ENCODE measurements at places on chromosomes 3 and 15.

DNA sequence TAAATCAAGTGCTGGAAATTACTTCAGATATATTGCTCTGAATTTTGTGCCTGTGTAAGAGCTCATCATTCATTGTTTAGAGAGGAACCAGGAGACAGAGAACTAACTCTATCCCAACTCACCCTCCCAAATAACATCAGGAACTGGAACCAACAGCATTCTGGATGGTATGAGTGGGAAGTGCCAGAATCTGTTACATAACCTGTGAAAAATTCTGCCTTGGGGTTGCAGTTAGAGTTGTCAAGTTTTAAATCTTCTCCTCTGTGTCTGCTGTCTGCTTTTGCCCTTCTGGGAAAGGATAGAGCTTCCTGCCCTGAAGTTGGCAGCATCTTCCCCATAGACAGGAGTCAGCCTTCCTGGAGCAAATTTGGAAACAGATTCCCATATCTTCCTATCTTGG lies 41.2 kb downstream of the TIMP4 start:
- DNase-seq, result no peak

GRCh38 chr3:57699591-57699990 lies 6.7 kb upstream of the DENND6A start:
- DNase-seq, result no peak

DNA sequence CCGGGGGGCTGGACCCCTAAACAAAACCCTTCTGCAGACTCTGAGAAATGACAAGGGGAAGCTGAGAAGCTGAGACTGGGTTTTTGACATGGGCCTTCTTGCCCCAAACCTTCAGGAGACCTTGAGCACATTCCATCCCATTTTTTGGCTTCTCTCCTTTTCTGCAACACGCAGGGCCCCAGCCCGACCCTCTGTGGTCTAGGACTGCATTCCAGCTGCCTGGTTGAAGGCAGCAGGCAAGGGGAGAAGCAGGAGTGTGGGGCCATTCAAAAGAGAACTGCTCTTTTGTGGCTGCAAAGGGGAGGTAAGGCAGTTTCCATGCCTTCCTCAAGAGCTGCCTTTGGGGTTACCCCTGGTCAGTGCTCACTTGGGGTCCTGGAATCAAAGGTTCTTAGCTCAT lies 263.0 kb downstream of the TLE3 start:
- DNase-seq, result no peak

DNA sequence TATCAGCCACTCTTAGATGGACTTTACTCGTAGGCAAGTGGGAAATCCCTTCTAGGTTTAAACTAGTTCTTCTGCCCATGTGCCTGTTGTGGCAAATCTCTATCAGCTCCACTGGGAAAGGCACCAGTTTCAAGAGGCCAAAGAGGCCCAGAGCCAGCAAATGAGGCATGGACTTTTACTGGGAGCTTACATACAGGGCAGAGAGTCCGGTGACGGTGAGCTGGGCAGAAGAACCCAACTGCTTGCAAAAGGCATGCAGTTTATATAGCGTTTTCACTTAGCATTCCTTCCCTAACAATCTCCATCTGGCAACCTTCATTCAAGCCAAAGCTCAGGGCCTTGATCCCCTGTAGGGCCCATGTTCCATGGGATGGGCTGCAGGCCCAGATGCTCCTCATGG lies 93.0 kb upstream of the C3orf80 start:
- no peak for DNase-seq

GRCh38 chr3:72390841-72391240 lies 457.4 kb downstream of the SHQ1 start:
- DNase-seq, result no peak

DNA sequence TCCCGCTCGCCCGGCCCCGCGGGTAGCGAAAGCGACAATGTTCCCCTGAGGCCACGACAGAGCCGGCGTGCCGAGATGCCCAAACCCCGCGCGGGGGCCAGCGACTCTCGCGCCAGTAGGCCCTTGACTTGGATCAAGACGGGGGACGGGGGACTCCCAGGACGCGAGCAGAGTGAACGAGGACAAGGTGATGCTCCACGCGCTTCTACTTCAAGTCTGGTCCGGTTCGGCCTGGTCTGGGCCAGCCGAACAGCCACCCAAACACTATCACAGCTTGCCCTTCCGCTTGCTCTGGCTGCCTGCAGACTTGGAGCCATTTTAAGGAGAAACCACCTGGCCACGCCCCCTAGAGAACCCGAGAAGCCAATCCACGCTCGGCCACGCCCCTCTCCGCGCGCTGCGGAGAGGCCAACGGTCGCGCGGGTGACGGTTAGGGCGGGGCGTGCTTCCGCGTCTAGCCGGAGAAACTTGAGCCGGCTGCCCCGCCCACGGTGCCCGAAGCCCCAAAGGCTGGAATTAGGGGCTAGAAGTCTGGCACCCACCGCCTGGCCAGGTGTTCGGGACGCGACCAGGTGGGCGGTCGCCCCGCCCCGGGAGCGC lies 608 bp upstream of the NDUFAF3 start:
- DNase-seq, result peak; percentile 80

DNA sequence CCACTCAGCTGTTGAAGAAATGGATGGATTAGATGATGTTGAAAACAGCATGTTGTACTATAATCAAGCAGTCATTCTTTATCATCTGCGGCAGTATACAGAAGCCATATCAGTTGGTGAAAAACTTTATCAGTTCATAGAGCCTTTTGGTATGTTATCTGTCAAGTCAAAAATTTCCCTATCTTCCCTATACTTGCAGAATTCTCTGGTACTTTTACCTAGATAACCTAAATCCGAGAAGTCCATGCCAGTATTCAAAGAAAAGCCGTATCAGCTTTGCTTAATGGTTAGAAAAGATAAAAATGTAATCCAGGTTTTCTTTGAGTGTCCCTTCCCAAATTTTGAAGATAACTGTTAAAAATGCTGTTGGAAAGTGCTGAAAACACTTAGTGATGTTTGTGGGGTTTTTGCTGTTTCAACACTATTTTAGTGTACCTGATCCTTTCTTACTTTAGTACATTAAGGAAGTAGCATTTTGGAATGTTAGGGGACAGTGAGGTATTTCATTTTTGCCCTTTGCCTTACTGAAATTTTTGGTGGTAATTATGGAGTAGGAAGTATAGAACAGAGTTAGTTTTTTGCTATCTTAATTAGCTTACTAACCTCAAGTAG lies 23.8 kb downstream of the CNOT10 start:
- DNase-seq, result no peak

GRCh38 chr3:64859625-64860535 lies 172.1 kb upstream of the ADAMTS9 start:
- DNase-seq, result no peak

DNA sequence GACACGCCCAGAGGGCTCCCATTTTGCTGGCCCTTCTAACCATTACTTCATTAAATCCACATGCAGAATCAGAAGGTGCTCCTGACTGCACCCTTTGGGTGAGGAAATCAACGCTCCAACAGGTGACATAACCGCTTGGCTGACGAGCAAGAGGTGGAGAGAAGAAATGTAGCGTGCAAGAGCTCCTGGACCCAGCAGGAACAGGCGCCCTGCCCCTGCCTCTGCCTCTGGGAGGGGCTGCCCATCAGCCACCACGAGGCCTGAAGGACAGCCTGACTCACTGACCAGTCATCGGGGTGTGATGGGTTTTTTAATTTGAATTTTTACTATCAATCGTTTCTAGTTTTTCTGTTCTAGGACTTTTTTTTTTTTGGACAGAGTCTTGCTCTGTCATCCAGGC lies 218.2 kb downstream of the ADAMTS17 start:
- no peak for DNase-seq

DNA sequence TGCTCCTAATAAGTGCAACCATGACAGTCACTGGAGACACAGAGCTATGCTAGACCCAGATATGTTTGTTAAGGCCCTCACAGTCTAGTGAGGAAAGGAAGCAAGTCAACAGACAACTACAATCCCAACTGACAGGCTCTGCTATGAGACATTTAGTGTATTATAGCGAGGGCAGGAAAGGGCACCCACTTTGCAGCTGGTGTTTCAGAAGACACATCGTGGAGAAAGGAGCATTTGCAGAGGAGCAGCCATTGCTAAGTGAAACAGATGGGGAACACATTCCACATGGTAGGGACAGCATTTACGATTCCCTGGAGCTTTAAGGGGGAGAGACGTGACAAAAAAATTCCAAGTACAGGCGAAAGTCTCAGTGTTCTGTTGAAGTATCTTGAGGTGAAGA lies 685.6 kb downstream of the AGBL1 start:
- DNase-seq, result no peak

DNA sequence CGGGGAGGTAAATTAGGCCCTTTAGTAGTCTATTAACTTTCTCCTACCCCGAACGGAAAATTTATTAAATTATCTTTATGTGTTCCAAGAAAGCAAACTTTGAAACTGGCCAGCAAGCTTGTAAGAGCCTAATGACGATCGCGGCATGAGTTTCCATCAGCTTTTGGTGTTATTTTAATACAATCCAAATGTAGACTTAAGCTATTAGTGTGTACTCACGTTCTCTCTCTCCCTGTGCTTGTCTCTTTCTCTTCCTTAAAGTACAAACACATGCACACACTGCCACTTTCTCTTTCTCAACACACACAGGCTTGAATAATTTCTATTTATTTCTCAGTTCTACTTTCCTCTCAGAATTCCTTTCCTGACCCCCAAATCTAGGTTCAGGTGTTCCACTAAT lies 108.8 kb upstream of the MME start:
- DNase-seq, result no peak
